ENCODE measurements at places on chromosomes 16 and 17. TPM values are rescaled to one million over a fixed set of nuclear protein-coding genes. Genes with fewer than 3 reads are reported as not detected.

Gene MYH8
- not detected for total RNA-seq

Gene HERPUD1
- 136 TPM for total RNA-seq

Gene HOXB6
- 0.57 TPM for total RNA-seq

Gene FBXW10
- total RNA-seq, result not detected

Gene AHSP
- total RNA-seq, result not detected

Gene ZSCAN10
- total RNA-seq, result not detected

Gene SHISA9
- 0.30 TPM for total RNA-seq

Gene ALOX15
- total RNA-seq, result not detected

Gene PIEZO1
- 281 TPM for total RNA-seq

Gene PSMC5
- 94.4 TPM for total RNA-seq

Gene SLC5A10
- total RNA-seq, result 0.32 TPM

Gene MYBBP1A
- total RNA-seq, result 54.5 TPM

Gene FBXO39
- total RNA-seq, result 0.97 TPM

Gene KRTAP3-1
- not detected for total RNA-seq

Gene CASKIN2
- 11.7 TPM for total RNA-seq

Gene TP53TG3F
- total RNA-seq, result not detected

Gene KRTAP4-9
- 2.6 TPM for total RNA-seq

Gene APOH
- total RNA-seq, result not detected

Gene PRSS33
- not detected for total RNA-seq

Gene CCL1
- not detected for total RNA-seq

Gene NUFIP2
- total RNA-seq, result 23.8 TPM

Gene NT5M
- 0.91 TPM for total RNA-seq

Gene STAC2
- total RNA-seq, result 14.6 TPM

Gene PHOSPHO1
- 0.36 TPM for total RNA-seq

Gene CNTNAP1
- total RNA-seq, result 0.49 TPM

Gene CFAP119
- 1.7 TPM for total RNA-seq

Gene ITGAL
- total RNA-seq, result 1.8 TPM
